ENCODE measurements at places on chromosomes 4 and X. TPM values are rescaled to one million over a fixed set of nuclear protein-coding genes. Genes with fewer than 3 reads are reported as not detected.

- H3K27me3 ChIP-seq = no peaks in the 10 kb centered on the region
- H3K36me3 ChIP-seq = no peaks in the 10 kb centered on the region
- H3K27ac ChIP-seq = no peak overlapping the region
- no peak overlapping the region for H3K4me3 ChIP-seq
- no peak for DNase-seq
- peaks cover 11% of the 10 kb centered on the region for H3K4me1 ChIP-seq
Measured at GRCh38 chr4:149296084-149296483, 519.6 kb downstream of the IQCM start.

DNA sequence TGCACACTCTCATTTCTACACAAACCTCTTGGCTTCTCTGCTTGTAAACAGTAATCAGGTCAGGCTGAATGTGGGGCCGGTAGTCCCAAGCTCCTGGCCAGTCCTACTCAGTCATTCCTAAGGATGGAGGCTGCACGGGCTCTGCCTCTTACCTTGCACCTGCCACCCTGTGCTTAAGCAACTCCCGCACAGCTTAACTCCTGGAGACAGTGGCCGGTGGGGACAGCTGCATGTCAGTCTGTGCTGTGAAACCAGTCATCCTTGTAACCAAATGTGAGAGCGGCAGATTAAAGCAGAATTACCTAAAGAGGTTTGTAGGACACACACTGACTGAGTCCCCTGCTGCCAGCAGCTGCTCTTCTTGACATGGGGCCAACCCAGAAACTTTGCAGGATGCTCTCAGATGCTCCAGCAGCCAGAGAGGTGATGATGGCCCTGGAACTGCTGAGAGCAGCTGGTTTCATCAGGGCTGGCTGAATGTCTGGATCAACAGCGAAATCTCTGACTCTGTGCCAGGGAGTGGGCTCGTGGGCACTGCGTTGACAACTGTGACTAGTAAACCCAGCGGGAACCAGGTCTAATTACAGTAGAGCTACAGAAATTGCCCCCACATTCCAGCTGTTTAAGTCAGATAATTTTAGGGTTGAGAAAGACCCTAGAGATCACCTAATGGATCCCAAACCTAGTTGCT is 123.7 kb downstream of the ANAPC4 start:
- no peak overlapping the region for H3K4me3 ChIP-seq
- H3K27ac ChIP-seq = no peak overlapping the region
- H3K27me3 ChIP-seq = no peaks in the 10 kb centered on the region
- no peaks in the 10 kb centered on the region for H3K4me1 ChIP-seq
- H3K36me3 ChIP-seq = no peaks in the 10 kb centered on the region

DNA sequence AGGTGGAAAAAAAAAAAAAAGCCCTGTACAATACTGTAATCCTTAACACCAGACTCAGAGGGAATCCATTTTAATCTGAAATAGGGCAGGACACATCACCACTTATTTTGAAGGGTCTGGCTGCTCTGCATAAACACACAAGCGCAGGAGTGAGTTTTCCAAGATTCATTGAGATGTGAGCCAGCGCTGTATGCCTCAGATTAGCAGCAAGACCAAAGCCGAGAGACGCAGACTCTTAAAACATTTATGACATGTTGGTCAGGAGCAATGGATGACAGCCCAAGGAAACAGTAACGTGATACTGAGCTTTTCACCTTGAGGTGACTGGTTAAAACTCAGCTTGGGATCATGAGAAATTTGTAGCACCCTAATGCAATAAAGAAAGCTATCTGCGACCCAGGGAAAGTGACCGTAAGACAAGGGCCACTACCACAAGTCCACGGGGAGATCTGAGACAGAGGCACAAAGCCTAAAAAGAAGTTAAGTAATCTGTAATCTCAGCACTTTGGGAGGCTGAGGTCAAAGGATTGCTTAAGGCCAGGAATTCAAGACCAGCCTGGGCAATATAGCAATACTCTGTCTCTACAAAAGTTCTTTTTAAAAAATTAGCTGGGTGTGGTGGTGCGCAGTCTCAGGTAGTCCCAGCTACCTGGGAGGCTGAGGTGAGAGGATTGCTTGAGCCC is 210.6 kb downstream of the COL25A1 start:
- no peak for DNase-seq
- H3K36me3 ChIP-seq = no peaks in the 10 kb centered on the region
- H3K4me3 ChIP-seq = no peak overlapping the region

DNA sequence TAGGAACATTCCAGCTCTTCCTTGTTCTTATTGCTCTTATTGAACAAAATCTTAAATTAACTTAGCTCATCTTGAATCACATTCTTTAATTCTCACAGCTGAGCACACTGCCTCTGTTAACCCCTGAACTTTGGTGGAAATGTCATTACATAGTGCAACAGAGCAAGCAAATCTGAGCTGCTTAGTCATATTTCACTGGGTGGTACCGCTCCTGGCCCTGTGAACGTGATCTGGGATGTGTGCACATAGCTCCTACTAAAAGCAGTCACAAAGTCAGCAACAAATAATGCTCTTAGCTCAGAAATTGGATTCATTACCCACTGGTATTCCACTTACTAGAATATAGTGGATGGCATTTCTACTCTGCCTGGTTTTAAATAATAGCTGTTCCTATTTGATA is 27.9 kb downstream of the ARHGEF6 start:
- H3K27me3 ChIP-seq = no peaks in the 10 kb centered on the region
- no peaks in the 10 kb centered on the region for H3K36me3 ChIP-seq
- peaks cover 20% of the 10 kb centered on the region for H3K4me1 ChIP-seq
- no peak overlapping the region for H3K27ac ChIP-seq
- no peak for DNase-seq

GRCh38 chr4:32519060-32519459 is 1798.9 kb downstream of the PCDH7 start:
- DNase-seq = no peak
- H3K4me3 ChIP-seq = no peak overlapping the region
- no peaks in the 10 kb centered on the region for H3K27me3 ChIP-seq
- no peaks in the 10 kb centered on the region for H3K4me1 ChIP-seq
- H3K27ac ChIP-seq = no peak overlapping the region

GRCh38 chr4:56907489-56908205 is at the start of gene REST:
TSS of gene REST (plus strand) at chr4:56907900. CDS start at chr4:56910639, 2,739 bp downstream.
- H3K27ac ChIP-seq = peak within 1 kb of the TSS; percentile 93
- H3K4me3 ChIP-seq = peak within 1 kb of the TSS; percentile 77
- peaks cover 31% of the 10 kb centered on the region for H3K27me3 ChIP-seq
- H3K36me3 ChIP-seq = peaks cover 15% of the 10 kb centered on the region
- peak; percentile 91 for DNase-seq

DNA sequence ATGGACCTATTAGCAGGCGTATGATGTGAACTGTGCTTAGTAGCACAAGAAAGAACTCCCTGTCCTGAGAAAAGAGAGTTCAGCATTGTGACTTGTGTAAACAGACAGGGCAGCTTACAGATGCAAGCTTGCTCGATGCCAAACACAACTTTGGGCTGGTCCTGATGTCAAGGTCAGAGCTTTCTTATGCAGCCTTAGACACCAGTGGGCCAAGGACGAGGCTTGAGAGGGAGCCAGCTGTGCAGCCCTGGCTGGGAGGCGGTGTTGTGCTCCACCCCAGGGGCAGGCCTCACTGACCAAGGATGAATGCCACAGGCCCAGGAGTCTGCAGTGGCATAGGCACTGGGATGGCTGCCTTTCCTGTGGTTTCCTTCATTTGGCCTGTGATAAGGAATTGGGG is 35.4 kb downstream of the JADE1 start:
- peaks cover 46% of the 10 kb centered on the region for H3K4me1 ChIP-seq
- DNase-seq = no peak
- no peaks in the 10 kb centered on the region for H3K27me3 ChIP-seq
- peaks cover 87% of the 10 kb centered on the region for H3K36me3 ChIP-seq

DNA sequence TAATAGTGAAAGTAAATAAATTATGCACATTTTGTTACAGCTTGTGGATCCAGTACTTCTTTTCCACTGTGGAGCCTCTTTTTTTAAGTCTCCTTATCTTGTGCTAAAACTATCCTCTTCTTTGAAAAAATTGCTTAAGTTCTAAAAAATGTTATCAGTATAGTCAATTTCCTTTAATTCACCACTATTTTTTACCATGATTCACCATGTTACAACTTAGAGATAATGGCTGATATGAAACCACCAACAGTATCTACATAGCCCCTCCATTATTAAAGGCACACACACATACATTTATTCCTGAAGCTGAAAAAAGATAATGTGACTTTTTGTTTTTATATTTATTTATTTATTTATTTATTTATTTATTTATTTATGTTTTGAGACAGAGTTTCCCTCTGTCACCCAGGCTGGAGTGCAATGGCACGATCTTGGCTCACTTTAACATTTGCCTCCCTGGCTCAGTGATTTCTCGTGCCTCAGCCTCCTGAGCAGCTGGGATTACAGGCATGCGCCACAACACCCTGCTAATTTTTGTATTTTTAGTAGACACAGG is 243.2 kb downstream of the SPOCK3 start:
- H3K4me3 ChIP-seq = no peak overlapping the region
- DNase-seq = no peak
- H3K27ac ChIP-seq = no peak overlapping the region
- no peaks in the 10 kb centered on the region for H3K27me3 ChIP-seq

GRCh38 chrX:129980001-129980401 is 2.4 kb upstream of the BCORL1 start:
- DNase-seq = peak; percentile 16
- no peak overlapping the region for H3K27ac ChIP-seq
- peak overlapping the region; percentile 10 for H3K4me3 ChIP-seq
- no peaks in the 10 kb centered on the region for H3K36me3 ChIP-seq
- H3K27me3 ChIP-seq = peaks cover 53% of the 10 kb centered on the region

DNA sequence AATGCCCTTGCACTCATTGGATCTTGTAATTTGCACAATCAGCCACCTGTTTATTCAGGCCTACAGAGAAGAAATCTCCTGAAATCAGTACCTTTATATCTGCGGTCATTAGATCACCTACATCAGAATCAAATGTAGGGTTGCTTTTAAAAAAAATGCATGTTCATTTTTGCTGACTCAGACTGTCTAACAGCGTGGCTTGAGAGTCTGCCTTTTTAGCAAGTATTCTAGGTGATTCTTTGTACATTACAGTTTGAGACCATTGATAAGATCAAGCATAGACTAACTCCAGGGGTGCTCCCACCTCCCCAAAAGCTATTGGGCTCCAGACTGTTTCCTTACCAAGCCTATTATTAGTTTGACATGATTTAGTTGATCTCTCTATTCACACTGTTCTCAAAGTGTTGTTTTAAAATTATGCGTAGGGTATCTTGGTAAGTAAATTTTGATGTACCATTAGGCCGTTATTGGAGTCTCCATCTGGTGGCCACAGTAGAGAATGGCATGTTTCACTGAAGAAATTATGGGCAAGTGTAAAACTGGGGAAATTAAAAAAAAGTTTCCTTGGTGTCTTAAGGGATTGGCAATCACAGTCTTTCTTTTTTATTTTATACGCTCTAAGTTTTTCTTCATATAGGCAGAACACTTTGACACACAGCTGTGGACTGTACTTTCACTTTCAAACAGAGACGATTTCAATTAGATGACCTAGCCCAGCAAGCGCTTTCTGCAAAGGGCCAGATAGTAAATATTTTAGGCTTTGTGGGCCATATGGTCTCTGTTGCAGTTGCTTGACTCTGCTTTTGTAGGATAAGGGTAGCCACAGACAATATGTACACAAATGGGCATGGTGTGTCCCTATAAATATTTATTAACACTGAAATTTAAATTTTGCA is 33.7 kb upstream of the MSL3 start:
- no peaks in the 10 kb centered on the region for H3K36me3 ChIP-seq
- H3K27ac ChIP-seq = no peak overlapping the region
- H3K4me1 ChIP-seq = no peaks in the 10 kb centered on the region
- no peak overlapping the region for H3K4me3 ChIP-seq
- no peaks in the 10 kb centered on the region for H3K27me3 ChIP-seq

- no peak overlapping the region for H3K4me3 ChIP-seq
- DNase-seq = no peak
- peaks cover 3% of the 10 kb centered on the region for H3K4me1 ChIP-seq
- H3K36me3 ChIP-seq = peaks cover 3% of the 10 kb centered on the region
- no peaks in the 10 kb centered on the region for H3K27me3 ChIP-seq
Measured at GRCh38 chrX:74526764-74527163, 87.7 kb downstream of the RLIM start.

GRCh38 chr4:104489731-104490095 is 5.0 kb downstream of the CXXC4 start:
- peak overlapping the region; percentile 95 for H3K4me3 ChIP-seq
- no peak for DNase-seq
- no peak overlapping the region for H3K27ac ChIP-seq
- peaks cover 63% of the 10 kb centered on the region for H3K4me1 ChIP-seq
- H3K27me3 ChIP-seq = peaks cover 47% of the 10 kb centered on the region

DNA sequence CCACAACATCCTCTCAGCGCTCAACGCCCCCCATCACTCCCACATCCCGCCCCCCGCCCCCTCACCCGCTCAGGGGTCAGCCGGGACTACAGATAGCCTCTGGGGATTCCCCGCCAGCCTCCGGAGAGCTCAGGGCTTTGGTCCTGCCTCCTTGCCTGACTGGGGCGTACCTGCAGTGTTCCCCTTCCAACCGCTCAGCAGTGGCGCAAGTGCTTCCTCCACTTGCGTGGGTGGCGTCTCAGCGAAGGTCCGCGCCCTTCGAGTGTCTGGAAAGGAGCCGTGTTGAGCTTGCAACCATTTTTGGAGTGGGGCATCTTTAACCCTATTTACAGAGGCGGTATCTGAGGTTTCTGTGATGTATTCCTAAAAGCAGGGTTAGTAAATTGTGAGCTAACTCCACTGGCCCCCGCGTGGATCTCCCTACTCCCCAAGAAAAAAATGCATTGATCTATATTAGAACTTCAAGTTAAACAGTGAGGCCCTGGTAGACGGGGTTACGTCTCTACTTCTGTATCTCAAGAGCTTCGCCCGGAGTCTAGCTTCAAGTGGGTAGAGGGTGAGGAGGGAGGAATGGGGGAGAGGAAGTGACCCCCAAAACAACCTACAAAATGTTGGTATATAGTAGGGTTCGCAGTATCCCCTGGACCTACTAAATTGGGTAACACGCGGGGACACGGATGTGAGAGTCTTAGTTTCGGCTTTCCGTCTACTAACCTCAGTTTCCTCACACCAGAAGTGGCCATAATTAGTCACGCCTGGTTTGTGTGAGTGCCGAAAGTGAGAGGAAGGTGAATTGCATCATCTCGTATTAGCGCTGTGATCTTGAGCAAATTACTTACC is 16.1 kb downstream of the NKX3-2 start:
- peaks cover 72% of the 10 kb centered on the region for H3K4me1 ChIP-seq
- H3K4me3 ChIP-seq = peak overlapping the region; percentile 50
- H3K27ac ChIP-seq = no peak overlapping the region
- DNase-seq = no peak
- peaks cover 100% of the 10 kb centered on the region for H3K27me3 ChIP-seq

DNA sequence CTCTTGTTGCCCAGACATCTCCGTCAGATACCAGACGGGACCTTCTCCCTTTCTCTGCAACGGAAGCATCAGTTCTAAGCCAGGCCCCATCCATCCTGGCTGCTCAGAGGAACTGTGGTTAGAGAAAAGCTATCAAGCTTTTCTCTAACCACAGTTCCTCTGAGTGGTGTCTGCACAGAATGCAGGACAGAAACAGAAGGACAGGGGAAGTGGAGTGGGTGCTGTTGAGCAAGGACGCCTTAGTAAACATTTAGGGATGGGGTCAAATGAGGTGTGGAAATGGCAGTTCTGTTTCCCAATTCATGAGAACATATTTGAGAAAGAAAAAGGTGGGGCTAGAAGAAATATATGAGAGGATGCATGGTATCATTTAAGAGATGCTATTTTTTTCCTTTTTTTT is 283.8 kb downstream of the CRLF2 start:
- H3K4me1 ChIP-seq = no peaks in the 10 kb centered on the region
- no peak overlapping the region for H3K4me3 ChIP-seq
- no peak for DNase-seq

- peak overlapping the region; percentile 47 for H3K27ac ChIP-seq
- H3K27me3 ChIP-seq = no peaks in the 10 kb centered on the region
- no peak overlapping the region for H3K4me3 ChIP-seq
- DNase-seq = no peak
- peaks cover 30% of the 10 kb centered on the region for H3K36me3 ChIP-seq
Measured at GRCh38 chr4:102732678-102733077, 28.1 kb downstream of the MANBA start.

UCP1 gene
- 0.15 TPM for total RNA-seq

NPY5R gene
- total RNA-seq = 4.5 TPM

ERAS gene
- not detected for total RNA-seq

S100G gene
- total RNA-seq = not detected

Measured in WTC11 (cell line).